ENCODE measurements at places on chromosomes 12 and 14.

DNA sequence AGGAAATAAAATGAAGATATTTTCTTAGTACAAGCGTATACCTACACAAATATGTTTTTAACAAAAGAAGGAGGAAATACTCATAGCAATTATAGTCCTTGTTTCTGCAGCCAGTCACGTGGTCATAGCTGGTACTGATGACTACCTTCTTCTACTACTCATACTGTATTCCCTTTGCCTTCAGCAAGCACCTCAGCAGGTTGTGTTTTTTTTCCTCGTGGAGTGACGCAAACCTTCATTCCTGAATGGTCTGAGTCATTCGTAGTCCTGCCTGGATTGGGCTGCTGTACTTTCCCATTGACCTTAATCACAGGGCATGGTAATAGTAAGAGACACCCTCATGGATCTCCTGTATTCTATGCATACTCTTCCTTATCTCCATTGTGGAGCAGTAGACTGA lies 25.7 kb upstream of the SLC16A7 start:
- no peak for DNase-seq

DNA sequence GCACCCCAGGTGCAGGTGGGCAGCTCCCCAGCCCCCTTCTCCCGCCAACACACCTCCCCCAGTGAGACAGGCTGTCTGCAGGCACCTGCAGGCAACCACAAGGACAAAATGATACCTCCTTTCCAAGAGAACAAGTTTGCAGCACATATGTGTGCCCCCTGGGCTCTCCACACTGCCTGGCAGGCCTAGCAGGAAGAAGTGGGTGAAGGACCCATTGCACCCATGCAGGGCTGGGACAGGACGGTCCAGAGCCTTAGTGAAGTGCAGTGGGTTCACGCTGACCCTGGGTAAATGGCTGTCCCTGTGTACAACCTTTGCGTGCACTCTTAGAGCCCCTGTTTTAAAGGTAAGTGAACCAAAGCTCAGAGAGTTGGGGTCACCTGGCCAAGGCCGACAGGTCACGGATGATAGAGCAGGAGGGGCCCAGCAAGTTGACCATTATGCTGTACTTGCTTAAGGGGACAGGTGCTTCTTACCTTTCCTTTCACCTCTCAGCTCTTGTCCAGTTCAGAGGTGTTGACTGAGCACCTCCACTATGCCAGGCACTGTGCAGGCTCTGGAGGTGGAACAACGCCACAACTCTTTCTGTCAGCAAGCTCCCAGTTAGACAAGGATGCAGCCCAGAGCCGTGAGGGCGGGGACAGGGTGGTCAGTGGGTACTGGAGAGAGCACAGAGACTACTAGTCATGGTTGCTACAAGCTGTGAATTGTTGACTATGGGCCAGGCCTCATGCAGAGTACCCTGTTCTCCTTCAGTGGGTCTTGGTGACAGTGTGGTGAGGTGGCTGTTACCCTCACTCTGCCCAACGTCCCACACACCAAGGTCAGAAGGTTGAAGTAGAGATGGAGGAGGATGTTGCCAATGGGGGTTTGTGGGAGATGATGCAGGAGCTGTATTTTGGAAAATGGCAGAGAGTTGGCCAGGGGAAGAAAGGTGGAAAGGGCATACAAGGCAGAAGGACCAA lies 125.9 kb downstream of the PAPOLA start:
- no peak for DNase-seq

DNA sequence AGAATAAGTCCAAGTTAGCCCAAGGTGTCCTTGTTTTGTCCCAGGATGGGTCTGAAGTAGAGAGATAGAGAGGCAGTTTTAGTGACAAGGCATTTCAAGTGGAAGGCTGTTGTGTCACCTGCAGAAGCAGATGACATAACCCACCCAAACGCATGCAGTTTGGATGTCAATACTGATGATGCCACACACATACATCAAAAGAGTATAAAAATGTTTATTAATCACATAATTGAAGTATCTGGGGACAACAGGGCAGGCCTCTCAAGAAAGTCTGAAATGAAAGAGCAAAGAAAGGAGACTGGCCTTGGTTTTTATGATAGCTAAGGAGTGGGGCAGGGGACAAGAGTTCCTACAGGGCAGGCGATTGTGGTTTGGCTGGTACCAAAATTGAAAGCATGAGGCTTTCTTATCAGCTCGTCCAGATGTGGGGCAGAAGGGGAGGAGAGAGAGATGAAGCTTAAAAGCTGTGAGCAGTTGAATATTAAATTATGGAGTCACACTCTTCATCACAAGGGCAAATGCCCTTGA lies 78.4 kb upstream of the TSPAN8 start:
- DNase-seq: no peak

- DNase-seq: no peak
Observed at GRCh38 chr12:20601668-20602280, 93.4 kb upstream of the SLCO1C1 start.

GRCh38 chr14:105353136-105353535 lies 38.6 kb downstream of the PACS2 start:
- no peak for DNase-seq

DNA sequence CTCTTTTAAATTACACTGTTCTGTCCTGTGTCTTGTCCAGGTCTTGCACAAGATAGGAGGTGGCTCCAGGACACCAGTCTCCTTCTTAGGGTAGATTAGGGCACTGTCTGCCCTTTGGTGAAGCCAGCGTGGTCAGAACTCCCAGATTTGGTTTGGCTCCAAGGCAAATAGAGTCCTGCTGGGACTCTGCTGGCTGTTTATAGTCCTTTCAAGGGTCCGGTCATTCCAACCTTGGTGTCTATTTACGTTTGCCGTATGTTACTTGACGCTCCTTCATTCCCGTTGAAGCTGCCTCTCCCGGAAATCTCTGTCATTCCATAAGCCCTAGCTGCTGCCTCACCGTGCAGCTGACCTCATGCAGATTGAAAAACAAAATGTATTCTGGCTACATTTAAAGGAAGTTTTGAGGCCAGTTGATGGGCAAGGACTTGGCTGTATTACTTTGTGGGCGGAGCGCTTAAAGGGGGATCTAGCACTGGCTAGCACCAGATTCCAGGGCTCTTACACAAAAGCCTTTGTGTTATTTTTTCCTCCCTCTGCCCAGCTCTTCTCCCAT lies 180.6 kb downstream of the AKAP6 start:
- DNase-seq: peak; percentile 89

GRCh38 chr12:62375603-62376002 lies 91.0 kb upstream of the MON2 start:
- no peak for DNase-seq

DNA sequence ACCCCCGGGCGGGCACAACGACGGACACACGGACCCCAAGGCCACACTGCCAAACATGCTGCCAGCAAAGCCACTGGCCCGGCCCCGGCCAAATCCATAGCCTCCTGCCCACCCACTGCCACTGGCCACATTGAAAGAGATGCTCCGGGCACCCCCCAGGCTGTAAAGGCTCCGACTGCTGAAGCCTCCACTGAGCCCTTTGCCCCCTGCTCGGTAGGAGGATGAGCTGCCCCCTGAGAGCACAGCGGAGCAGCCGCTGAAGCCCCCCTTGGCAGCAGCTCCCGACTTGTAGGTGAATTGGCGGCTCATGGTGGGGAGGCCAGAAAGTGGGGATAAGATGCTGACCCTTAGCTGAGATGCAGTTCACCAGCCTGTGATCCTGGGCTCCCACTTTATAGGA lies at the start of gene KRT73:
Gene KRT73 (minus strand): TSS at position 344 of the 400 bp plus-strand sequence. CDS start 35 bp downstream, at position 309.
- no peak for DNase-seq

DNA sequence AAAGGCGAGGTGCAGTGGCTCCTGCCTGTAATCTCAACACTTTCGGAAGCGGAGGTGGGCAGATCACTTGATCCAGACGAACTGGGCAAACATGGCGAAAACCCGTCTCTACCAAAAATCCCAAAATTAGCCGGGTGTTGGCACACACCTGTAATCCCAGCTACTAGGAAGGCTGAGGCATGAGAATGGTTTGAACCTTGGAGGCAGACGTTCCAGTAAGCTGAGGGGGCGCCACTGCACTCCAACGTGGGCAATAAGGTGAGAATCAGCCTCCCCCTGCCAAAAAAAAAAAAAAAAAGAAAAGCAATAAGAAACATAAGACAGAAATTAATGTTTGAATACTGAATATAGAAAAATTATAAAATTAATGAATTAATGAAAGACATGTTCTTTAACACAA lies 928.7 kb downstream of the LRFN5 start:
- DNase-seq: no peak

GRCh38 chr14:91891721-91892220 lies 24.4 kb upstream of the TC2N start:
- DNase-seq: no peak

- DNase-seq: no peak
Observed at GRCh38 chr14:57704763-57705162, 161.1 kb downstream of the SLC35F4 start.

DNA sequence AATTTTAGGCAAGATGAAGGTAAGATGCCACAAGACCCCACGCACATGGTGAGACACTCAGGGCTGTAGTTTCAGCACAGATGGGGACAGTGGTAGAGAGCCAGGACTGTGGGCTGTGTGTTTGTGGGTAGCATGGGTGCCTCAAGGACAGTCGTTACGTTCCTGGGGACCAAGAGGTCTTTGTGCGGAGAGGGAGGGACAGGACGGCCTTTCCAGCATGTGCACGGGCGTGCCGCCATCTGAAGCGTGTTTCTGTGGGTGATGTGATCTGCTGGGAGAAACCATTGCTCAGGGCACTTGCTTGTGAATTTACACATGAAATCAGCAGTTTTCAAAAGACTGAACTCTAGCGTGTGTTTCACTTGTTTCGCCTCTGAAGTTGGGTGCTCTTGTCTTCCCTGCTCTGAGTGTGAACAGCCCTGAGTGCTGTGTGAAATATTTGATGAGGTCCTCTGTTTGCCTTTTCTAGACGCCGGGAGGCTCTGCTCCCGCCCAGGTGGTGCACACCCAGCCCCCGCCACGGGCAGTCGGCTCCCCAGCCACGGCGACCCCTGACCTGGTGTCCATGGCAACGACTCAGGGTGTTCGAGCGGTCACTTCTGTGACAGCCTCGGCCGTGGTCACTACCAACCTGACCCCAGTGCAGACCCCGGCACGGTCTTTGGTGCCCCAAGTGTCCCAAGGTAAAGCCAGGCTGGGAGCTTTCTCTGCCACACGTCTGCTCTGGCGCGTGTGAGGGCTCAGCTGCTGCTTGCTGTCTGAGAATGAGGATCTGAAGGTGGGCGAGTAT lies 82.3 kb downstream of the DDX51 start:
- no peak for DNase-seq

DNA sequence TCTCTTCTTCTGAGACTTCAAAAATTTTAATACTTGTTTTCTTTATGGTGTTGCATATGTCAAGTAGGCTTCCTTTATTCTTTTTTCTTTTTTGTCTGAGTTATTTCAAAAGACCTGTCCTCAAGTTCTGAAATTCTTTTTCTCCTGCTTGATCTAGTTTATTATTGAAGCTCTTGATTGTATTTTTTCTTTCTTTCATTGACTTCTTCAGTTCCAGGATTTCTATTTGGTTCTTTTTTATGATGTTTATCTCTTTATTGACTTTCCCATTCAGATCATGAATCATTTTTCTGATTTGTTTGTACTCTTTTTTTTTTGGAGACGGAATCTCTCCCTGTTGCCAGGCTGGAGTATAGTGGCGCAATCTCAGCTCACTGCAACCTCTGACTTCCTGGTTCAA lies 34.1 kb downstream of the IFT43 start:
- no peak for DNase-seq

- DNase-seq: no peak
Observed at GRCh38 chr14:69327507-69327906, 67.5 kb downstream of the GALNT16 start.

DNA sequence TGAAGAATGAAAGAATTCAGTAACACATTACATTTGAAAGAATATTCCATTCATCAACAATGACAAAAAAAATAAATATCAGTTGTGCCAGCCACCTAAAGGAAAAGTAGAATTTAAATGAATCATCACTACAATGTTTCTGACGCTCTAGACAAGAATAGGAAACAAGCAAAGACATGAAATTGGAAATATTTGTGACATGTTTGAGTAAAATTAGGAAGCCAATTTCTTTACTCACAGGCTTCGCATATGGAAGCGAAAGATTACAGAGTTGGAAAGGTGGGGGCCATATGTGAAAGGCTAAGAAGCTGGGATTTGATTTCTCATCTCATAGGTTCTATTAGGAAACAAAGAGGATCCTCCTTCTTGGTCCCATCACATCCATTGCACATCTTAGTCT lies 279.0 kb downstream of the IPO8 start:
- no peak for DNase-seq

DNA sequence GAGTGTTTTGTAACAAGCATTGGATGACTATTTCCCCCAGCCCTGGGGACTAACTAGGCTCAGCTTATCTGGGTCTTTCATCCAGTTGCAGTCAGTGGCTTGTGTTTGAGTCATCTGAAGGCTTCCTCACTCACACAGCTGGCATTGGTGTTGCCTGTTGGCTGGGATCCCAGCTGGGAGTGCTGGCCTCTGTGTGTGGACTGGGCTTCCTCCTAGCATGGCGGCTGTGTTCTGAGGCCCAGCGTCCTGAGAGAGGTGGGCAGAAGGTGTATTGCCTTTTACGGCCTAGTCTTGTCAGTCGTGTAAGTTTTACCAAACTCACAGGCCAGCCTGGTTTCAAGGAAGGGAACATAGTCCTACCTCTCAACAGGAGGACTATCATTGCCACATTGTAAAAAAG lies 28.3 kb upstream of the PPP2R5C start:
- no peak for DNase-seq

GRCh38 chr12:81209012-81209411 lies 131.1 kb downstream of the ACSS3 start:
- no peak for DNase-seq

- DNase-seq: no peak
Observed at GRCh38 chr12:3998968-3999792, 126.0 kb upstream of the PARP11 start.

DNA sequence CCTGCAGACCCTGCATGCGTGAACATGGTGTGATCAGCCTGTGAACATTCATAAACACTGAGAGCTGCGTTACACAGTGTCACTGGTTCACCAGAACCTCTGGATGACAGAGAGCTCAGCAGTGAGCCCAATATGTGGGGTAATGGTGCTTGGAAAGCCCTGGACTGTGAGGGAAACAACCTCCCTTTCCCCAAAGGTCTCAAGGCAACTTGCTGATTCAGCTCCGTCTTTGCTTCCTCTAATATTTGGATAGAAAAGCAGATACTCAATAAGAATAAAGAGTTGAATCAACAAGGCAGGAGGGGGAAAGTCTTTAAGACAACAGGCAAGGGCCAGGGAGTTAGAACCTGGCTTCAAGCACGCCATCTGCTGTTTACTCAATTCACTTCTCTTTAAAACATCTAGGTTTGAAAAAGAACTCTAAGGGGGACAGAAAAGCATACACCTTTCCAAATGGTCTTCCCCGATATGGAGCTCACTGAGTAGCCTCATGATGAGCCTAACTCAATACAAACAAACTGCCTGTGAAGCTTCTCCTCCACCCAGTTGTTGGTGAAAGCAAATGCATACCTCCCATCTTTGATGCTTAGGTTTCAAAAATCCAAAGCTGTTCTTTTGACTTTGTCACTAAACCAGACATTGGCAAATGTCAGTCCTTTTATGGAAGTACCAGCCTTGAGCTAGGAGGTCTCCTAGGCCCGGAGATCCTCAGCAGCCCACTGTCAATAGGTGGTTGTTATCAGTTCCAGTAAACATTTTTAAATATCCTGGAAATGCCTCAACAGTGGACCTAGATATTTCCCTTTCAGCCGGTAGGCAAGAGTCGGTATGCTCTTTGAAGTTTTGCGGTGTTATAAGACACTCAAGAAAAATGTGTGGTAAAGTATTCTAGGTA lies 76.1 kb downstream of the SAMD4A start:
- no peak for DNase-seq

GRCh38 chr12:51904951-51905470 lies 2.3 kb upstream of the ACVRL1 start:
- DNase-seq: peak; percentile 32
